ENCODE measurements at places on chromosomes 2 and 18. TPM values are rescaled to one million over a fixed set of nuclear protein-coding genes. Genes with fewer than 3 reads are reported as not detected.

- no peak for DNase-seq
These were observed 203.0 kb downstream of the PARD3B start for GRCh38 chr2:204748286-204748685.

DNA sequence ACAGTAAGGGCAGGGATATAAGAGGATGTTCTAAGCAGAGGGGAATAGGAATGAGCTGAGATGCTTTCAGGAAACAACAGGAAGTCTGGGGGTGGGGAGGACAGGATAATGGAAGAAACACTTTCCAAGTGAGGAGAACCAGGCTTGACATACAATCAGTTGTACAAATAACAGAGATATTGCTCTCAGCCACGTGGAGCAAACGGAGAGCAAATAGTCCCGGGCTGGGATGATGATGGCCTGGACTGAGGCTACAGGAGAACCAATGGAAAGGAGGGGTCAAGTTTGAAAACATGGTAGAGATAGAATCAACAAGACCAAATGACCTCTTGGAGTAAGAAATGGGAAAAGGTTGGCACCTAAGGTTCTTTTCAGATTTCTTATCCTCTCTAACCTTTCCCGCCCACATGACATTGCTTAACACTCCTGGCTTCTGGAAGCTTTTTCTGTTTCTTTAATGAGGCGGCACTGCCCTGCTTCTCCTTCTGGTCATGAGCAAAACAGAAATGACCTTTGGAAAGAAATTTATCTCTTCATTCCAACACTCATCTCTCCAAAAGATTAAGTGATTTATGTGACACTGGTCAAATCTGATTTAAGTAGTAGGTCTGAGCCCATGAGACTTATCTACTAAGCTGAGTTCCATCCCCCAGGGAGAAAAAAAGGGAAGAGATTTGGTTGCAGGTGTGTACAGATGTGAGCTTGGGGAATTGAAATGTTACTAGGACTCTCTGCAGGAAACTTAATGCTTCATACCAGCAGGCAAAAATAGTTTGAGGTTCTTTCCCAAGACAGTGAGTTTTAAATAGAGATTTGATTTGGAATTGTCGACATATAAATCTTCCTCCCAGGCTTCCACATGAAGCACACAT lies 442.9 kb upstream of the HNRNPA3 start:
- no peak for DNase-seq

Gene MTCL1
- polyA plus RNA-seq: 18.6 TPM

DNA sequence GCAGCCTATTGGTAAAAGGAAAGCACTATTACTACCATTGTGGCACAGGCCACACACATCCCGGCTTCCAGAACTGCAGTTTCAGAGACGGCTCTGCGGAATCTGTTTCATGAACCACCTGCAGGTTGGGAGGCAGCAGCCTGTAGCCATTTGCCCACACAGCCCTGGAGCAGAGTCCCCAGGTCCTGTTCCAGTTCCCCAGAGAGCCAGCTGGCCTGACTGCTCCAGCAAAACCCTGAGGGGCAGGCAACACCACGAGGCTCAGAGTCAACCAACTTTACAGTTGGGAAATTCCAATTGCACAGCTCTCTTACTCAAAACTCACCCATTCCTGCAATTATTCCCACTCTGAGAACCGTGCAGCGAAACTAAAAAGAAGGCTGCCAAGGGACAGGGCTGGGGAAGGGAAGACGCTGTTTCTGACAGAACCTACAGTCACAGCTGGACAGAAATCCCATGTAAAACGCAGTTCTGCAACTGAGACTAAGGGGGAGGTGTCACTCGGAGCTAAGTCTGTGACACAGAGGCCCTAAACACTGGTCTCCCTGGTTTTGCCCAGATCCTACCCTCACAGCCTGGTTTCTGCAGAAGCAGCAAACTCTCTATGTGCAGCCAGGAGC lies 219.4 kb downstream of the TMEM163 start:
- DNase-seq: no peak

GRCh38 chr2:88320076-88320773 lies 132.3 kb downstream of the FOXI3 start:
- no peak for DNase-seq

DNA sequence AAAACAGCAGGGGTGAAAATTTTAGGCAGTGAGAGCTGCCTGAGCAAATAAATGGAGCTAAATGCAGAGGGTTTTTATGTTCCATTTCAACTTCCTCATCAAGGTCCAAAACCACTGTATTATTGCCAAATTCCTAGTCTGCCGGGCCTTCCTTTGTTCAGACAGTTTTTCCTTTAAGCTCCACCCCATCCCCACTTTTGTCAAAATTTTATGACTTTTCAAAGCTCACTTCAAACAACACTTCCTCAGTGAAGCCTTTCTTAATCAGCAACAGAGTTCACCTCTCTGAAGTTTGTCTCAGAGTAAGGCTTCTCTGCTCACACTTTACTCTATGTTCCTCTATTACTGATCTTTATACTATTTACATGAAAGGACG lies 81.3 kb downstream of the CERKL start:
- DNase-seq: no peak

GRCh38 chr18:75135158-75135725 lies 73.7 kb downstream of the PTGR3 start:
- no peak for DNase-seq

Gene HOXD8
- polyA plus RNA-seq: 30.6 TPM

Gene MRPL53
- 72.8 TPM for polyA plus RNA-seq

DNA sequence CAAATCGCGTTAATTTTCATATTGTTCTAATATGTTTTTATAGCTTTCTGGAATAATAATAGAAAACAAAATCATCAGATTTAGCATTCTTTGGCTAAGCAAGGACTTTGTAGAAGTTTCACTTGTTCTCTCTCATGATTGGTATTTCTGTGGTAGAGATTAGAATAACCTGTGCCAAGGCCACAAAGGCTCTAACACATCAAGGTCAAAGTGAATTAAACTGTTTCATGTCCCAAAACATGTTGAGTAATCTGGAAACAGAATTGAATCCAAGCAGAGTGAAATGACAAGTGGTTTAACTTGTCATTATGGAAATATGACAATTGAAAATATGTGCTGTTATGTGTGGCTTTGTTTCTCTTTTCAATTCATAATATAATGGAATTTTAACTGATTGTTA lies 617.4 kb downstream of the CCDC85A start:
- no peak for DNase-seq

- DNase-seq: no peak
These were observed 25.5 kb downstream of the CCDC141 start for GRCh38 chr2:179024445-179024844.

DNA sequence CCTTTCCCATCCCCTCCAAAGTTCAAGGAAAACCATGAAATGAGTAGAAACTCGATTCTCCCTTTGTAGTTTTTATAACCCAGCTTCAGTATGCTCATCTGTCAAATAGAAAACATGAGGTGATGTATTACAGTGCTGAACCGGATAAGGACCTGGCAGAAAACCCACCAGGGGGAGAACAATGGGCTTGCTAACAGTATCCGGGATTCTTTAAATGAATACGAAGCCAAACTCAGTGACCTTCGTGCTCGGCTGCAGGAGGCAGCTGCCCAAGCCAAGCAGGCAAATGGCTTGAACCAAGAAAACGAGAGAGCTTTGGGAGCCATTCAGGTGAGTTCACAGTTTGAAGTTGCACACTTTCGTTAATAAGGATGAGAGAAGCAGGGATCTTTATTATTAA lies 113.6 kb upstream of the TTC39C start:
- peak; percentile 17 for DNase-seq

GRCh38 chr2:237638176-237638575 lies 10.8 kb downstream of the LRRFIP1 start:
- DNase-seq: no peak

GRCh38 chr18:79855147-79855933 lies 57.6 kb downstream of the KCNG2 start:
- DNase-seq: no peak

Gene LOXHD1
- 2.4 TPM for polyA plus RNA-seq

GRCh38 chr18:7821784-7822183 lies 254.7 kb downstream of the PTPRM start:
- no peak for DNase-seq

Gene KYNU
- 1.2 TPM for polyA plus RNA-seq

DNA sequence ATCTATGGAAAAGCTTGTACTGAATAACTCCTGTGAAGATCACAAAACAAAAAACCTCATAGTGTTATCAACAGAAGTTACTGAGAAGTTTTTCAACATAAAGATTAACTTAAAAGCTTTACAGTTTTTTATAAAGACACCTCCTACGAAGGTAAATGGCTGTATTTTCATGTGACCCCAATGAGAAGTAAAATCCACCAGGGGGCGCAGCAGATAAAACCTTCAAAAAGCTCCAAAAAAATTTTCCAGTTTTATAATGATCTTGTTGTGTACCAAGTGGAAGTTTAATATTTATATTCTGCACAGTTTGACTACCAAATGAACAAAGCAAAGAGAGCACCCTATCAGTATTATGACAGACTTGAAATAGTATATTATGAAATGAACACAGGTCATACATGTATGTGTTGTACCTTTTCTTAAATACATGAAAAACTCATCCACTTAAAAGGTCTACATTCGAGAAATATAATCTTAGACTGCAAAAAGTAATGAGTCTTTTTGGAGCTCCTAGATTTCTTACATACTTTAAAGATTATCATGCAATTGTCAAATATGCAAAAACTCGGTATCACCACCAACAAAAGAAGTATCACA lies 38.5 kb downstream of the PNO1 start:
- peak; percentile 42 for DNase-seq

GRCh38 chr2:178238154-178238521 lies 43.8 kb downstream of the OSBPL6 start:
- DNase-seq: no peak

- no peak for DNase-seq
These were observed 1817.4 kb downstream of the SUCLG1 start for GRCh38 chr2:82641598-82642180.

Gene NOSTRIN
- 8.7 TPM for polyA plus RNA-seq

DNA sequence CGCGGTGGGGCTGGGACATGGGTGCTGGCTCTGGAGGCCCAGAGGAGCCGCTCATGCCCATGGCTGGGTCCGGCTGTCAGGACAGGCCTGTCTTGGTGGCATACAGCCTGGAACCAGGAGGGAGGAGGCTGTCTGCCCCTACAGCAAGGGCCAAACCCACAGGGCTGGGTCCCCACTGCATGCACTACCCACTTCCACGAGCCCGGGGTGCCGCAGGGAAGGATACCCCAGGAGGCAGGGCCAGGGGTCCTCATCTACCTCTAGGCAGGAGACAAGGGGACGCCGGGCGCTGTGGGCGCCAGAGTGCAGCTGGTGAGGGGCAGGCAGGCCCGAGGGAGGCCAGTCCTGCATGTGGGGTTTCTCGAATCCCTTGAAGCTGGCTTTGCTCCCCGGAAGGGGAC lies 95.1 kb upstream of the GPC1 start:
- no peak for DNase-seq

GRCh38 chr18:3799515-3799914 lies 349.5 kb downstream of the TGIF1 start:
- no peak for DNase-seq

Gene SP9
- polyA plus RNA-seq: 0.32 TPM

GRCh38 chr18:58190842-58191530 lies 147.0 kb downstream of the NEDD4L start:
- no peak for DNase-seq

- DNase-seq: no peak
These were observed 20.0 kb upstream of the TMBIM1 start for GRCh38 chr2:218312267-218312756.

- DNase-seq: no peak
These were observed 112.4 kb downstream of the CDK15 start for GRCh38 chr2:201918616-201919307.

- peak; percentile 5 for DNase-seq
These were observed 418.6 kb upstream of the SLC39A10 start for GRCh38 chr2:195238379-195238778.

DNA sequence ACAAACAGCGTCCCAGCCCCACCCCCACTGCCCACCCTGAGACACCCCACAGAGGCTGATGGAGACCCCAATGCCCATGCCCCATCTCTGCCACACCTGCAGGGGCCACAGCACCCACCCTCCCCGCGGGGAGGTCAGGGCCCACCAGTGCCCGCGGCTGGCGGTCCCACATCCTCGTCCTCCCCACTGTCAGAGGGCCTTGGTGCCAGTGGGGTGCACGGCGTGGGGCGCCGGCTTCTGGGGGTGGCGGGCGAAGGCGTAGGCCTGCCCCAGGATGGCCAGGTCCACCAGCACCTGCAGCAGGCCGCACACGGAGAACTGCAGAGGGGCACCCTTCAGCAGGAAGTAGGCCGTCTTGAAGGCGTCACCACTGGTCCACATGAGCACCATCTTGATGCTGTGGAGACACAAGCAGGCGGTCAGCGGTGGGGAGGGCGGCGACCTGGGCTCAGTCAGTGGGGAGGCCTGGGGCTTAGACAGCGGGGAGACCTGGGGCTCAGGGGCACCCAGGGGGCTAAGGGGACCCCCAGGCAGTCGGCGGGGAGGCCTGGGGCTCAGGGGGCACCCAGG lies 47.6 kb downstream of the SLC66A2 start:
- DNase-seq: no peak

- DNase-seq: peak; percentile 64
These were observed 8.7 kb downstream of the CEP68 start for GRCh38 chr2:65064728-65065552.

GRCh38 chr18:70074116-70074515 lies 126.4 kb upstream of the CD226 start:
- no peak for DNase-seq

DNA sequence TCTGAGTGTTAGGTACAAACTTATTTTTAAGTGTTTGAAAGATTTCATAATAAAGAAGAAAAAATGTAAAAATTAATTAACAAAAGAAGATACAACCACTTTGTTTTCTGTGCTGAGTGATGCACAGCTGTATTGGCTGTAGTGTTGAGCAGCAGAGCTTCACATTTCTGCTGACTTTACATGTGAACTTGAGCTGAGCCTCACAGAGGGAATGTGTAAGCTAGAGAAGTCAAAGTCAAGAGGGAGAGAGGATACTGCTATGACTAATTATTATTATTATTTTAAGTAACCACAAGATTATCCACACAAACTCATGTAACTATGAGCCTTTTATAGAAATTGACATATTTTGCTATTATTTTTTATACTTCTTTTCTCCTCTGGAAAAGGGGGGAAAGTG lies 159.1 kb upstream of the ZSWIM2 start:
- DNase-seq: peak; percentile 49

Gene COL3A1
- polyA plus RNA-seq: 9,655 TPM

DNA sequence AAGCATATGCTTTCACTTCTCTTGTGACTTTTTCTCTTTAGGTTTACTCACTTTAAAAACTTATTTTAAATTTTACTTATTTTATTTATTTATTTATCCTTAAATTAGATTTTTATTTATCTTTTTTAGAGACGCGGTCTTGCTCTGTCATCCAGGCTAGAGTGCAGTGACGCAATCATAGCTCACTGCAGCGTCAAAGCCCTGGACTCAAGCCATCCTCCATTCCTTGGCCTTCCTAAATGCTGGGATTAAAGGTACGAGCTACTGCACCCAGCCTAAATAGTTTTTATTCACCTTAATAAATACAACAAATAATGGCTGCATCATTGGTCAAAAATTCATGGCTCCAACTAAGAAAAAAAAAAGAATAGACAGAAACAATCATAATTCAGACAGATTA lies 415.7 kb upstream of the FIGN start:
- DNase-seq: no peak

DNA sequence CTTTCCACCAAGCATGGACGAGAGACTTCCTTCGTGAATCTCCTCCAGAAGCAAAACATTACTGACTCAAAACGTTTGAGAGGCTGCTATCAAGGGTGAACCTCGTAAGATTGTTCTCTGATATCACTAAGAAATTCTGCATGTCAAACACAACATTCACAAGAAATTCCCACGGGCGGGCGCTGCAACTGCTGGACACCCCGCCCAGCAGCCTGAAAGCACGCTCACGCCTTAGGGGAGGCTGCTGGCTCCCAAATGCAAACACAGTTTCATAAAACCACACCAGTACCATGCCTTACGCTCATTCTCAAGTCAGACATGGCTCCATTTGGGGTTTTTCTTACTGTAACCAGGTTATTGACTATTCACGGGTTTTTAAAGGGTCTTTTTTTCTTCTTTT lies 39.0 kb downstream of the MBP start:
- DNase-seq: no peak

Gene DHRS9
- polyA plus RNA-seq: 0.49 TPM

All from muscle of back (tissue), 13 donors.